ENCODE measurements at places on chromosomes 1 and 21.

DNA sequence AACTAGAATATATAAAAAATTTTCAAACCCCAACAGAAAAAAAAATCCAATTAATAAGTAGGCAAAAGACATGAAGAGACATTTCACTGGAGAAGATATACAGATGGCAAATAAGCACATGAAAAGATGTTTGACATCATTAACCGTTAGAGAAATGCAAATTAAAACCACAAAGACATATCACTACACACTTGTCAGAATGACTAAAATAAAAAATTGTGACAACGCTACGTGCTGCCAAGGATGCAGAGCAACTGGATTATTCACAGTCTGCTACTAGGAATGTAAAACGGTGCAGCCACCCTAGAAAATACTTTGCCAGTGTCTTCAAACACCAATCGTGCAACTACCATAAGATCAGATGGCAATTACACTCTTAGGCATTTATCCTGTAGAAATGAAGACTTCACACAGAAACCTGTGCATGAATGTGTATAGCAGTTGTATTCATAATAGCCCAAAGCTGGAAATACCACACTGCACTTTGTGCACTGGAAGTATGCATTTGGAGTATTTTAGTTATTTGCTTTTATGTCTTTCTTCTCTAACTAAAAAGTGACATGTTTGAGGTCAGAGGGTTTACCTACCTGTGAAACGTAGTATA lies 75.3 kb upstream of the PALMD start:
- no peak for DNase-seq

GRCh38 chr1:221878134-221878533 lies 136.2 kb upstream of the DUSP10 start:
- DNase-seq, result no peak

- DNase-seq, result no peak
These were observed at the start of gene CBR3 for GRCh38 chr21:36134803-36135390. TSS of gene CBR3 (plus strand) at chr21:36135079. CDS start at chr21:36135193, 114 bp downstream.

DNA sequence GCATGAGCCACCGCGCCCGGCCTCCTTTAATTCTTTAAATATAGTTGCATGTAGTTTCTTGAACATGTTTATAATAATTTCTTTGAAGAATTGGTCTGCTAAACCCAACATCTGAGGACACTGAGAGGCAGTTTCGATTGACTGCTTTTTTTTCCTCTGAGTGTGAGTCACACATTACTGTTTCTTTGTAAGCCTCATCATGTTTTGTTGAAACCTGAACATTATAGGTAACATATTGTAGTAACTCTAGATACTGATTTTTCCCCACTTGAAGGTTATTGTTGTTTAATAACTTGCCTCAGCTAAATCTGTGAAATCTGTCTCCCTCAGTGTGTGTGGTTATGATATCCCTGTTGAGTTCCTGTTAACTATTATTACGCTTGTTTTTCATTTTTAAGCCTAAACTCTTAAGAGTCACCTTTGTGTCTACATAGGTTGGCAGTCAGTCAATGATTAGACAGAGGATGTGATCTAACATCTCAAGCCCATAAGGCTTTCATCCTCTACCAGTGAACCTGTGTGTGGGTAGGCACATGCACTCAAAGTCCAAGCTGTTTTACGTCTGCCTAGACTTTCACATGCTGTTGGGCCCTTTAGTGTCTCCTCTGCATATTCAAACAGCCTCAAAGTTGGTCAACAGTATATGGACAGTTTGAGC lies 155.5 kb downstream of the KCNH1 start:
- DNase-seq, result no peak

DNA sequence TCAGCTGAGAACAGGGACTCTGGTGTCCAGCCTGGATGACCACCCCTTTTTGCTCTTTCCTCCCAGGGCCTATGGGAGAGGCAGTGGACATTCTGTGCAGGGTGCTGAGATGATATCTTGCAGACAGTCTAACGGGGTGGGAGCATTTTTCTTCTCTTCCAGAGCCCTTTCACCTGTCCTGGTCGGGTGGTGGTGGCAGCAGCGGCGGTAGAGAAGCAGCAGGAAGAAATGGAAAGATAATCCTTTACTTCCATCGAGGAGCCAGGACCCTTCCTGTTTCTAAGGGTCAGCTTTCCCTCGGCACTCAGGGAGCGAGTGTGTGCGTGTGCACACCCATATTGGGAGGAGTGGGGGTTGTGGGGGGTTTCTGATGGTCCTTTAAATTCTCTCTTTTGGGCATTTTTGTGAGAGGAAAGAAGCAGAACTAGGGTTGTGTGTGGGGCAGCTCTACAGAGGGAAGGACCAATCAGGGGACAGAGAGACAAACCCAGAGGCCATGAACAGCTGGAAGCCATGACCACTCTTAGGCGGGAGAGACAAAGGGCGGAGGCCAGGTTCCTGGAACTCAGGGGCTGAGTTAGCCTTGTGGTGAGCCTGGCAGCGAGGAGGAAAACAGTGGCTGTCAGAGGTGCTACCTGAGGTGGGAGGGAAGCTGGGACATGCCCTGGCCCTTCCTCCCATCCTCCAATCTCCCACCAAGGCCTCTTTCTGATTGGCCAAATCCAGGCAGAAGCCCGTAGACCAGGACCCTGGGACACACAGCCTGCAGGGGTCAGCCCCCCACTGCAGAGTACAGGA lies 31.2 kb upstream of the CSF3R start:
- no peak for DNase-seq

- no peak for DNase-seq
These were observed 8.1 kb upstream of the RNF187 start for GRCh38 chr1:228478912-228479711.

DNA sequence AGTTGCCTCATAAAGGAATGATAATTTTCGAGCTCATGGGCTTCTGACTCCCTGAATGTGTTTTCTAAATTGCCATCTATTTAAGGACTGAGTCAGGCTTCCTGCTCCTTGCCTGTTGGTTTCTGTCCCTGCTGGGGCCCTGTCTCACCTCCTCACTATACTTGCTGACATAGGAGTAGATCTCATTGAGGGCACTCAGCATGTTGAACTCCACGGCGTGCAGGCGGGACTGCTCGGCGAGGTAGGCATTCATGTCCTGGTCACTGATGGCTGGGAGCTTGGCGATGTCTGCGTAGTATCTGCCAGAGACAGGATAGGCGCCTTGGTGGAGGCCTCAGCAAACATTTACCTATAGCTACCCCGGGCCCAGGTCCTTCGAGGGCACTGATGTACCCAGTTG lies 116.9 kb upstream of the CD34 start:
- DNase-seq, result no peak

- DNase-seq, result no peak
These were observed 47.3 kb upstream of the GPR37L1 start for GRCh38 chr1:202075389-202075788.

- no peak for DNase-seq
These were observed 164.4 kb downstream of the PBX1 start for GRCh38 chr1:164723296-164723798.
